ENCODE measurements at places on chromosomes 3 and 15. TPM values are rescaled to one million over a fixed set of nuclear protein-coding genes. Genes with fewer than 3 reads are reported as not detected.

The DAPK2 gene
- polyA plus RNA-seq, result 0.34 TPM

The SLC28A1 gene
- polyA plus RNA-seq, result not detected

The STRIT1 gene
- not detected for polyA plus RNA-seq

The RHOV gene
- 0.07 TPM for polyA plus RNA-seq

The FEZF2 gene
- not detected for polyA plus RNA-seq

The SENP5 gene
- polyA plus RNA-seq, result 6.2 TPM

The GUCA1C gene
- not detected for polyA plus RNA-seq

DNA sequence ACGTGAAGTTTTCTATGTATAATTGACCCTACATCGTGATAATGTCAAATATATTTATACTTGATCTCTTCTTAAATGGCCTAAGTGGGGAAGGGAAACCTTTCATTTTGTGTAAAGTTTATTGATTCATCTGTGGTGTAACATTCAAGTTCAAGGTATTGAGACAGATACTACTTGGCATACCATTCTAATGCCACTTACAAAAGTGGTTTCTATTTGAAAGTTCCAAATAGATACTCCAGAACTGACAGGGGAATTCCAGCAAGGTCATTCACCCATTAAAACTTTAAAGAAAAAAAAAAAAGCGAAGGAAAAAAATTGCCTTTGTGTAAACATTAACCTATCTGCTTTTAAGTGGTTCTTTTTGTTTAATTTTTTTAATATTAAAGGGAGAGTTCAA lies 45.3 kb upstream of the MAP3K13 start:
- no peak for DNase-seq

DNA sequence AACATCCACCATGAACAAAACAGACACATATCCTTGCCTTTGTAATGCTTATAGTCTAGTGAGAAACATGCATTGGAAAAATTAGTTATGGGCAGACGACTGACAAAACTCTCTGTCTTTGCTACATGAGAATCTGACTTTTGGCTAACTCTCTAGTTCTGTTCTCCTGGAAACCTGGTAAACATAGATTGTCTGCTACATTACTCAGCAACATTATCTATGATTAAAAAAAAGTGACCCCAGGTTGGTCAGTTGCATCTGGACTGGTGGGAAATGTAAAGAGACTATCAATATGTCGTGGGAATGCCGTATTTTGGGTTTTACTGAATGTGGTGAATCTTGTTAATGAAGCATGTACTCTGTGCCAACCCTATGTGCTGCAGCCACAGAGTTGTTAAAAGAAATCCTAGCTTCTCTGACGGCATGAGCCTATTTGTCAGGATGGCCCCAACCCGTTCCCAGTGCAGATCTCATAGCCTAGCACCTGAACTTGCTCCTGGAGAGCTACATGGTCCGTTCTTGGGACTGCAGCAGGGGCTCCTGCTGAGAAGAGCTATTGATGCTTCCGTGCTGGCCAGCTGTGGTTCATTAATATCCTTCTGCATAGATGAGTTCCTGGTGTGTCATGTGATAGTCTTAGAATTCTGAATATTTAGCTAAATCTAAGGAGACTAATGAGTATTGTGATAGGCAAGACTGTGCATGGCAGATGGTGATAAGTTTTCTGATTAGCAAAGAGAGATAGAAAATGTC lies 311.7 kb upstream of the ZNF717 start:
- DNase-seq, result peak; percentile 3

DNA sequence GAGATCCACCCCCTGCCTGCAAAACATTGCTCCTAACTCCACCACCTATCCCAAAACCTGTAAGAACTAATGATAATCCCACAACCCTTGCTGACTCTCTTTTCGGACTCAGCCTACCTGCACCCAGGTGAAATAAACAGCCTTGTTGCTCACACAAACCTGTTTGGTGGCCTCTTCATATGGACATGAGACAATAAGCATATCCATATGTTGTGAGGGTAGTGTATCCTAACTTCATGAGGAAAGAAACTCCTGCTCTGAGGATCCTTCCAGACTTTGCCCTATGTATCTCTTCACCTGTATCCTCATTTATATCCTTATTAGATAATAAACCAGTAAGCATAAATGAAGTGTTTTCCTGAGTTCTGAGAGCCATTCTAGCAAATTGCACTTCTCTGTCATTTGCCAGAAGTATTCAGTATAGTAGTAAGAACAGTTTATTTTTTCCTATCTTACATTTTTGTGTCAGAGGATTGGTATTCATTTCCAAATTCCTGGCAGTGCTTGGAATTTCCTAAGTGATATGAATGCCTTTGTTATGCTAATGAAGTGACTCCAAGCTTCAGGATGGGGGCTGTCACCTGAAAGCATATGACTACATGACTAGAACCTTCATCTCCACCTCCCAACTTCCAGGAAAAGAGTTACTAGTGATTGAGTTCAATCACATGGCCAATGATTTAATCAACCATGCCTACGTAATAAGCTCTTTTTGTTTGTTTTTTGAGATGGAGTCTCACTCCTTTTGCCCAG lies 30.2 kb downstream of the TTBK2 start:
- DNase-seq, result peak; percentile 88

GRCh38 chr3:98692787-98693473 lies 70.2 kb upstream of the ST3GAL6 start:
- no peak for DNase-seq

GRCh38 chr15:74584779-74585178 lies 30.9 kb upstream of the CLK3 start:
- no peak for DNase-seq

DNA sequence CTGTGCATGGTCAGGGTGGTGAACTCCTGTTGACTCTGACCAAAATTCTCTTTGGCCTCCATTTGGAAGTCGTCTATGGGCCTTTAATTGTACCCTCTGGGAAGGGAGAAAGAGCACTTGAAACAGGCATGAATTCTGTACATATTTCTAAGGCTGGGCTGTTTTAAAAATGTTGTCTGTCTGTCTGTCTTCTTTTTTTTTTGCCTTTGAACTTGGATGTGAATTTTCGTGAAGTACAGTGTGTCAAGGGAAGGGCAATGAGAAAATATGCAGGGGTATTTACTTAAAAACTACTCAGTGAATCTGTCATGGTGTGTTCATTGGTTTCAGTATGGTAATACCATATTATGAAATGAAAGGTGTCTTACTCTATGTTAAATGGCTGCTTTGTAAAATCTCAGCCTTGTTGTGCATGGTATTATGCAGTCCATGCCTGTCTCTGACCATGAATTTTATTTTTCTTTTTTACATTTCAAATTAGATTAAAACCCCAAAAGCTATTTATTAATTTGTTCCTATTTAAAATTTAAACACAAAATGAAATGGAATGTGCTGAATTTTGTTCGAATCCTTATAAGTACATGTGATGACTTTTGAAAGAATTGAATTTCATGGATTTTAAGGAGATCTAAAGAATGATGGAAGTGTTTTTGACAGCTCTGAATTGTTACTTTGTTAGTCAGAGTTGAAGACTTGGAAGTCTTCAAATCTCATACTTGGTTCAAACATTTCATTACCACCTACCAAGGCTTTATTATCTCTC lies 51.1 kb downstream of the RARB start:
- no peak for DNase-seq

- no peak for DNase-seq
These were observed 58.8 kb downstream of the SMARCC1 start for GRCh38 chr3:47722859-47723258.

DNA sequence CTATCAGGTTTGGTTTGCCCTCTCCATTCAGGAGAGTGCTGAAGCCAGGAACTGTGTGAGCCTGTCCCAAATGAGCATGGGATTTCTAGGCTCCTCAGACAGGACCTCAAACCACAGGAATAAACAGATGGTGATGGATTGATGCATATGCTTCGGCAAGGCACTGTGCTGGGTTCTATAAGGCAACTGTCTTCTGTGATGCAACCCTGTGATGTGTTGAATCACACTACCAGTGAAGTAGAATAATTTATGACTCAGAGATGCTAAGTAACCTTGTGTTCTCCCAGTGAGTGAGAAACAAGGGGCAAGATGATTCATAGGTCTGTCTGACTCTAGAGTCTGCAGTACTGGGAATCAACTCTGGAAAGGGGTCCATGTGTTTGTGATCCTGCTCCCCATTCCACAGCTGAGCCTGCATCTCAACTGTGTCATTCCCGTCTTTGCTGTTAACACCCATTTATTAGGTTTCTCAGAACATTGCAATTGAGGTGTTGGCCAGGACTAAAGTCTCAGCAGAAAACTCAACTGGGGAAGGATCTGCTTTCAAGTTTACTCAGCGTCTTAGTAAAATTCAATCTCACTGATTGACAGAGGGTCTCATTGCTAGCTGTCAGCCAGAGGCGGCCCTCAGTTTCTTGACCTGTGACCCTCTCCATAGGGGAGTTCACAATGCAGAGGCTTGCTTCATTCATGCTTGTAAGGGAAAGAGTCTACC lies 510.1 kb upstream of the CFAP20DC start:
- DNase-seq, result peak; percentile 97

DNA sequence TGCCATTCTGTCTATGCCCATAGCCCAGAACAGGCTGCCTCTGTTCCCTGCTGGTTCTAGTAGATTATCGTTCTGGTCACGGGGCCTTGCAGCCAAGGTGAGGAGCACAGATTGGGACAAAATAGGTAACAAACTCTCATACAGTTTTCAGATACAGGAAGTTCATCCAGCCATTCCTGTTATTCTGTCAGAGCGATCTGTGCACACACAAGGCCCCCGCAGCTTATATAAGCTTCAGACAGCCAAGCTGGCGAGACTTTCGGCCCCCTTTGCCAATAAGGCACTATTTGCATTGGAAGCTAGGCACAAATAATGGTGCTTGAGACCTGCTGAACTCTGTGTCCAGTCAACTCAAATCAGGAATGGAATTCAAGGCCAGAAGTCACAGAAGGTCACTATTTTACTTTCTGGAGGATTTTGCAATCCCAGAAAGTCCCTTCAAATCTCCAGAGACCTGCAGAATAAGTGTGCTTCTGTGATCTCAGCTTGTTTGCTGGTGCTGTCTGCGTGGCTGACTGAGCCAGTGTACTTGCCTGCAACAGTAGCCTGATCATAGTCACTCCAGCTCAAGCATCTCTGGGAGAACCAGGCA lies 69.4 kb downstream of the BFSP2 start:
- DNase-seq, result peak; percentile 60

DNA sequence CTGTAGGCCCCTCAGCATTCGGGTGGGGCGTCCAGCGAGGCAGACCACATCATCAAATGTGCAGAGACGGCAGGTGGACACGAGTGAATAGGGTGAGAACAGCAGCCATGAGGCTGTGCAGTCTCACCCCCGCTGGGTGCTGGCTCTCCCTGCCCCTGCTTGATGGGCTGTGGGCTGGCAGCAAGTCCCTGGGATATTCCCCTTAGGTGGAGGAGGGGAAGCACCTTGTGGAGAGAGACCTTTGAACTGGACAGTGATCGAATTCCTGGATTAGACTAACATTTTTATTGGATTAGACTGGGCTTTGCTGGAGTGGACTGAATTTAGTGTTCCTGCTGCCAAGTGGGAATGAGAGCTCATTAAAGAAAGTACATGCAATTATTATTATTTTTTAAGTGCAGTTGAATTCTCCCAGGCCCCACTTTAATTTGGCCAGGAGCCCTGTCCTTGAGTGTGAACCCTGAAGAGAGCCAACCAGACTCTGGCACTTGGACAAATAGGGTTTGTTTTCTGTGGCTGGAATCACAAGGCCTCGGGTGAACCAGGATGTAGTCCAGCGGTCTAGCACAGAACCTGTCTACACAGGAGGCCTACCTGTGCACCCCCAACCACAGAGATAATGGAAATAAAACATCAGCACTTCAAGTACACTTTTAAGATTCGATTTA lies 193.1 kb downstream of the ABHD5 start:
- no peak for DNase-seq

GRCh38 chr3:158384019-158384418 lies 187.0 kb upstream of the MLF1 start:
- DNase-seq, result no peak

- no peak for DNase-seq
These were observed 27.6 kb downstream of the ALS2CL start for GRCh38 chr3:46665763-46666452.

- DNase-seq, result no peak
These were observed 74.0 kb upstream of the CTNNB1 start for GRCh38 chr3:41125258-41125657.

GRCh38 chr3:165754219-165755007 lies 82.8 kb downstream of the BCHE start:
- no peak for DNase-seq

GRCh38 chr3:79846148-79846933 lies 78.5 kb upstream of the ROBO1 start:
- no peak for DNase-seq

- DNase-seq, result no peak
These were observed 27.9 kb downstream of the CHCHD4 start for GRCh38 chr3:14096742-14097141.

DNA sequence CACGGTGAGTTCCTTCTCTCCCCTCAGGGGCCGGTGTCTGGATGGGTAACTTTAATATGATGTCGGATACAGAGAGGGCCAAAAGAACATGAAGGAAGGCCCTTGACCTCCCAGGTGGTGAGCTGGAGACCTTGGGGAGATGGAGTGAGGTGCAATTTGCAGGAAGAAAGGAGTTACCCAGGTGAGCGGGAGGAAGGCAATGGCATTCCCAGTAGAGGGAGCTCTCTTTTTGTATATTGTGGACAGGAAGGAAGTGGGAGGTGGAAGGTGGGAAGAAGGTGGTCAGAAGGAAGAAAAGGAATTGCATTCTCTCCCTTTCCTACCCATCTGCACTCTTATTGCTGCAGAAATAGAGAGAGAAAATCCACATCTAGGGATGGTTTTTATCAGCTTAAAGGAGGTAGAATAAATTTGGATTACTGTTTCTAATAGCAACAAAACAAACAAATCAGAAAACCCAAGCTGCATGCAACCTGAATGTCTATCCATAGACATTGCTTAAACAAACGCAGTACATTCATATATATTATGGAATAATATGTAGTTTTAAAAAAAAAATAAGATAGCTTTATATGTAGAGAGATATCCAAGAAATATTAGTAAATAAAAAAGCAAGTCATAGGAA lies 169.0 kb upstream of the TSC22D2 start:
- DNase-seq, result no peak

DNA sequence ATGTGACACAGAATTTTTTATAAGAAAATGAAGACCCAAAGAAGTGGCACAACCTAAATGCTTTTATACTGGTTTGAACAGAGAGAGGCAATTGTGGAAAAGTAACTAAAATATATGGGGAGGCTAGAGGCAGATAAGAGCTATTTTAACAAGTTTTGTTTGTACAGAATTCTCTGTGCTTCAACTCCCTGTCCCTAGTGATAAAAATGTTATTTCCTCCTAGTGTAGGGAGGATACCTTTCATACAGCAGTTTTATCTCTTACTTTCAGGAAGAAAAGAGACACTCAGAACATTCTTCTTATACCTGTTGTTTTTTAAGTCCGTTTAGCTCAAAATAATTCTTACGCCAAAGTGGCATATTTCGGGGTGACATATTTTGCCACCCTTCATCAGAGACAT lies 21.2 kb upstream of the ZNF639 start:
- DNase-seq, result no peak

Measured in IMR-90 (cell line).